ENCODE measurements at places on chromosomes 6 and 20. TPM values are rescaled to one million over a fixed set of nuclear protein-coding genes. Genes with fewer than 3 reads are reported as not detected.

Gene CYP39A1
- total RNA-seq = 35.9 TPM

Gene GNL1
- total RNA-seq = 24.0 TPM

GRCh38 chr6:167238694-167239467, 52.2 kb upstream of the UNC93A start:
- DNase-seq = no peak

DNA sequence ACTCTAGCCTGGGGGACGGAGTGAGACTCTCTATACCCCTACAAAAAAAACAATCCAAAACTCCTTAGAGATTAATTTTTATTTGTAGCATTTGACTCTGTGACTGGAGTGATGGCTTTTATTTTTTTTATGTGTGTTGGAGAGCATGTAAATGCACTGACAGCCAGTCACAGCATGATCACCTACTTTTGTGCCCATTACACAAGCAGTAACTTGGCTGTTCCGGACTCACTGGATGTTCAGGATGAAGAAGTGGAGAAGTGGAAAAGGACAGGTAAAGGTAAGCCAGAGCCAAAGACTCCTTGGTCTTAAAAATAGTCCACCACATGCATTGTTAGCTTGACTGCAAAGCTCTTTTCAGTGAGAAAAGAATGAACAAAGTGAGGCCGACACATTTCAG, 222.6 kb downstream of the FOXC1 start:
- DNase-seq = no peak

GRCh38 chr6:21609881-21610329, 16.4 kb downstream of the SOX4 start:
- no peak for DNase-seq

- no peak for DNase-seq
Observed at GRCh38 chr6:81985191-81985590, 232.7 kb upstream of the TENT5A start.

GRCh38 chr6:139027620-139028182, 844 bp upstream of the ABRACL start:
- peak; percentile 79 for DNase-seq

GRCh38 chr6:40251637-40252300, 317.5 kb upstream of the MOCS1 start:
- no peak for DNase-seq
